ENCODE measurements at places on chromosomes 6 and 20.

GRCh38 chr6:2078888-2079287 is 166.5 kb downstream of the GMDS start:
- no peak for DNase-seq

GRCh38 chr6:168985705-168986104 is 267.9 kb downstream of the THBS2 start:
- no peak for DNase-seq

GRCh38 chr20:5513975-5514516 is 197.3 kb upstream of the PROKR2 start:
- no peak for DNase-seq

DNA sequence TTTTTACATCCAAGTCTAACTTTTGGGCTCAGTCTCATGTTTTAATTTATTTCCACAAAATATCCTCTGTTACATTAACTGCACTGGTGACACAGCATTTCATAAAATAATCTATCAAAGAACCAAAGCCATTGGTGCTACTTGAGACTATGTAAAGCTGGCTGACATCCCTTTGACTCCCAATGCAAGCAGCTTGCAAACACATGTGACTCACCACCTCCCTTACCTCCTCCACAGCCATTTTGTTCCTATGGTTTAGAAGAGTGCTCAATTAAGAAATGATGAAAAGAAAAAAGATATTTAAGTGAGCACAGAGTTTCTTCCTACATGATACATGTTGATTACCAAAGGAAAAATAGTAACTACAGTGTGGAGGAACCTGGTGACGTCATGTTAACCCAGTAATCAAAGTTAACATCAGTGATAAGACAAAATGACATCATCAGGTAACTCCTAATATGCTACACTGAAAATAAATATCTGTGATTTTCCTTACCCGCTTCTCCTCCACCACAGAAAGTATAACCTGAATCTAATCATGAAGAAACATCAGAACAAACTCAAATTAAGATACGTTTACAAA is 53.3 kb upstream of the LGSN start:
- DNase-seq, result no peak

GRCh38 chr6:139965393-139965792 is 590.9 kb upstream of the CITED2 start:
- DNase-seq, result no peak

DNA sequence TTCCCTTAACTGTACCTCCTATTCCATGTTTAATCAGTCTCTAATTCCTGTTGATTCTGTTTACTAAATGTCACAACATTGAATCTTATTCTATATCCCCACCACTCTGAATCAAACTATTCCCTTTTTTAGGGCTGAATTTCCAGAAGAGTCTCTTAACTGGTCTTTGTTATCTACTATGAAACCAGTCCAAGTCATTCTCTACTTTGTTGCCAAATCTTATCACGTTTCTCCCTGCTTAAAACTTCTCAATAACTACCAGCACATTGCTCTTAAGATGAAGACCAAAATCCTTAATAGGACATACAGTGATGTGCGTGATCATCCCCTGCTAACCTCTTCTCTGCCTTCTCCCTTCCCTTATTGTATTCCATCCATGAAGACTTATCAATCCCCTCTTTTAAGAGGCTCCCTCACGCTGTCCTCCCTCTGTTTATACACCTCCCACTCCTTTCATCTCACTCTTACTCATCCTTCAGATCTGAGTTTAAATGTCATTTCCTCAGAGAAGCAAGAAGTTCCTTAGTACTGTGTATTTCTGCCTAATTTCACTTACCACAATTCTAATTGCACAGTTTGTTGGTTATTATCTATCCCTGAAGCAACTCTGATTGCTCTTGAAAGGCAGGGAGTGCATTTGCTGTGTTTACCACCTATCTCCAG is 143.0 kb upstream of the AHI1 start:
- no peak for DNase-seq

DNA sequence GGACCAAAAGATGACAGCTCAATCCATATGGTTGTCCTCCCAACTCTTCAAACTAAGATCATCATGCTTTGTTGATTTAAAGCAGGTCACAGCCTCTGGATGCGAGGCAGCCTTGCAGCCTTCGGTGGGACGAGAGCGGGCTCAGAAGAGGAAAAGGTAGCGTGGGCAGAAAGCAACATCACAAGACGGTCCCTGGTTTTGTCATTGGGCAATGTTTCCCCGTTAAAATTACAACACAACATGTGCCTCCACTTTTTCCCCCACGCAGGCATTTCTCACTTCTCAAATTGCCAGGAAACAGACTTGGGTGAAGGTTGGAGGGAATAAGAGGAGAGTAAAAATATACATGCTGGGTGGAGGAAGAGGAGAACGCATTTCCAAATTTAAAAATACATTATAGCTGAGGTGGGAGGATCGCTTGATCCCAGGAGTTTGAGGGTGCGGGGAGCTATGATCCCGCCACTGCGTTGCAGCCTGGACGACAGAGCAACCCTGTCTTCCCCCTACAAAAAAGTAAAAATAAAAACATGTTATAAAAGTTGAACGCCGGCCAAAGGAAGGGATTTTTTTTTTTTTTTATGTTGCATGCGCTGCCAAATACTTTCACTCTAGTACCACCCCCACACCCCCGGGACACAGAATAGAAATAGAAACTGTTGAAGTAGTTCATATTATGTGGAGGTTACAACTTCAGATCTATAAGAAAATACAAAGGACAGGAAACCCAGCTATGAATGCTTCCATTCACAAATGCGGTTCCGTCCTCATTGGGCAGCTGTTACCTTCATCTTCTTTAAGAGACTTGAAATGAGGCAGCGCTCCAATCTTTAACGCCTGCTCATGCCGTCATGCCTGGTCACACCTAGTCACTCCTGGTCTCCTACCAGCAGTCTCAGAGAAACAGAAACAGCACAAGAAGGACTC is 13.9 kb upstream of the NAA20 start:
- no peak for DNase-seq

- DNase-seq, result no peak
Measured at GRCh38 chr6:145830612-145831011, 16.0 kb upstream of the FBXO30 start.

DNA sequence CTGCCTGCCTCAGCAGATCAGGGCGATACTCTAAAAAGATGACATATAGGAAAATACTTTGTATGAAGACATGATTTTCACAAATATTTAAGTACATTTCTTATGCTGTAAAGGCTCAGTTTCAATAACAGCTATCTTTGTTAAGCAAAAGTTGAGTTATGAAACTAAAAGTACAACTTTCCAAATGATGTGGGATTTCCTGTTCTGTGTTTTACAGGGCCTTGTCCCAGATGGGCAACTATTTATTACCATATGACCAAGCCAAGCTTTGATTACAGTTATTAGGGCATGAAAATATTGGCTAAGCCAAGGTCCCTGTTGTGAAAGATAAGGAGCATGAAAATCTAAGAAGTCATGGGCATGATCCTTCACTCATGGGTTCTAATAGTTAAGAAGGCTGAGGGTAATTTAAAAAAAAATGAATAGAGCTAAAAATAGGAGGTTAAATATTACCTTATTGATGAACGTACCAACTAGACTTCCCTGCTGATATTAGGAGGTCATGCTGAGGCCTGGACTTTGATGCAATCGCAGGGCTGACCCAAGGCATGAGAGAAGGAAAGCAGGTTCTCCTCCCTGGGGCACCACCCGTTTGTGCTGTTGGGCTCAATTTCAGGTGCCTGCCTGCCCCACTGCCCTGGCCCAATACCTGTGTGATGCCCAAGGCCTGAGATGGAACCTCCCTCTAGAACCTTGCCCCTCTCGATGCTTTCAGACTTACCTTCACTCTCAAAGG is 294.4 kb upstream of the PRDM1 start:
- DNase-seq, result no peak

GRCh38 chr6:148799647-148800046 is 52.8 kb downstream of the UST start:
- no peak for DNase-seq

- no peak for DNase-seq
Measured at GRCh38 chr6:133893946-133894345, 5.0 kb downstream of the TCF21 start.

GRCh38 chr20:12053353-12053752 is 135.7 kb downstream of the BTBD3 start:
- no peak for DNase-seq

- DNase-seq, result no peak
Measured at GRCh38 chr6:47371139-47371869, 61.6 kb upstream of the TNFRSF21 start.

DNA sequence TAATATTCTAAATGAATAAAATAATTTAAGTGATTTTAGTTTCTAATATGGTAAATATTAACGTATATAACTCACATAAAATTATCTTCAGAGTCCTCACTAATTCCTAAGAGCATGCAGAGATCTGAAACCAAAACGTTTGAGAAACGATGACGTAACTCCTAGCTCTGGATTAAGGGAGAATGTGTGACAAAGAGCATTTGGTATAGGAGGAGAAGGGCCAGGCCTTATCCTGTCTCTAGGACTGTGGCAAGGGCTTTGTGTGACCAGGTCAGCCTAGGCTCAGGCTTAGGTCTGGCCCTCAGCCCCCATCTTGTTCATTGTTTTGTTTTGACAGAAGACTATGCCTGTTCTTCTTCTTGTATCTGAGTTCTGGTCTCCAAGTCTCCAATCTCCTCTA is 19.2 kb upstream of the POLR1H start:
- no peak for DNase-seq

Measured in SK-N-MC (cell line).